ENCODE measurements at places on chromosomes 5 and 9. TPM values are rescaled to one million over a fixed set of nuclear protein-coding genes. Genes with fewer than 3 reads are reported as not detected.

DNA sequence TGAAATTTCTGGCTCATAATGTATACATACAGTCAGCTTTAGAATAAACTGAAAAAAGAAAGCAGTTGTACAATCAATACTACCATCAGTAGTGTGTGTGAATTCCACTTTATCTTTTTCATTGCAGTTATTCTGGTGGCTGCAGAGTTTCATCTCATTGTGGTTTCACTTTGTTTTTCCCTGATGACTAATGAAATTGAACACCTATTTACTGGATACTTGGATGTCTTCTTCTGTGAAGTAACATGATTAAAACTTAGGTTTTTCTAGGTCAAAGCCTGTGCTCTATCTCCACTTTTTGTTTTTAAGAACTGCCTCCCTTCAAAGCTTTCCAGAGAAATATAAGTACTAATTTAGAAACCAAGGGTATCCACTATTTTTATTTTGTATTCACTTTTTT is 174.3 kb downstream of the TRPM3 start:
- no peak overlapping the region for H3K4me3 ChIP-seq
- no peaks in the 10 kb centered on the region for H3K27me3 ChIP-seq
- no peaks in the 10 kb centered on the region for H3K36me3 ChIP-seq
- DNase-seq = no peak

DNA sequence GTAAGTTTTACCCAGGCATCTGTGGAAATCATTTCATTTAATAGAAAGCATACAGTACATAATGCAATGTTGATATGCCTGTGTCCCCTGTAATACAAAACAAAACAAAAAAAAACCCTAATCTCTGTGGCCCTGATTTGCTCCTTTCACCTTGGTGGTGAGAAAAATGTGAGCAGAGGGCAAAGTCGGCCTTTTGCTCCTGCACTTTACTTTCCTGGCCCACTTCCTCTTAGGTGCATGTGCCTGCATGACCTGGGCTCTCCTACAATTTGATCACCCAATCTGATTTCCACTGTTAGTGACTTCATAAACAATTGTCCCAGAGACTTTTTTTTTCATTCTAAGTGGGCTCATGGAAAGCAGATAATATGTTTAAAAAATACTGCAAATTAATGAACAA is 424.3 kb downstream of the SEMA5A start:
- no peak overlapping the region for H3K4me3 ChIP-seq
- H3K36me3 ChIP-seq = no peaks in the 10 kb centered on the region

DNA sequence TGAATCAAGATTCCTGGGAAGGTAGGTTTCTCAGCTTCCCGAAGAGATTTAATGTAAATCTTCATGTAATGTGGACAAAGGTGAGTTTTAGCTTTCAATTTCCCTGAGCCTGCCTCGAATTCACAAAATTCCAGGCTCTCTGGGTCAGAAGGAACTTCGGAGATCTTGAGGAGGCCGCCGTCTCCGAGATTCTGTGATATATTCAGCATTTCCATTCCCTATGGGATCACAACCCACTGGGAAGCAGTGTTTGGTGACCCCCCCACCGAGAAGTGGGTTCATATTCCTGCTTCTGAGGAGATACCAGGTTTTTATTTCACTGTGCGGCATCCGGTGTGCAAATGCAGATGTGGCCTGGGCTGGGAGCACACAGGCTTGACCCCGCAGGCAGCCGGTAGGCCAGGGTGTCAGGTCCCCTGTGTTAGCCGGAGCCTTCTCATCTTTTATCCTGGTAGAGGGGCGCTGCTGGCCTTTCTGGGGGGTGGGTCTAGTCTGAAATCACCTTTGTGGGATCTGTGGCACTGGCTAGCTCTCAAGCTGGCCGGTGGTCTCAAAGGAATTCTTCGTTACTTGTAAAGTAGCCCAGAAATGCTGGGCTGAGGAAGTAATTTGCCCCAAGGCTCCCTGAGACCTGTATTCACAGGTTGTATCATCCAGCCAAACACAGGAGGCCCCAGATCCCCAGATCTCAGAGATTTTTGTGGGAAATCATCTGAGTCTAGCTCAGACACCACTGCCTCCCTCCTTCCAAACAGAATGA is 1.4 kb downstream of the PLEKHG4B start:
- H3K27ac ChIP-seq = no peak overlapping the region
- no peak overlapping the region for H3K4me3 ChIP-seq
- no peaks in the 10 kb centered on the region for H3K4me1 ChIP-seq
- no peak for DNase-seq

The MEGF10 gene
- 0.21 TPM for total RNA-seq

DNA sequence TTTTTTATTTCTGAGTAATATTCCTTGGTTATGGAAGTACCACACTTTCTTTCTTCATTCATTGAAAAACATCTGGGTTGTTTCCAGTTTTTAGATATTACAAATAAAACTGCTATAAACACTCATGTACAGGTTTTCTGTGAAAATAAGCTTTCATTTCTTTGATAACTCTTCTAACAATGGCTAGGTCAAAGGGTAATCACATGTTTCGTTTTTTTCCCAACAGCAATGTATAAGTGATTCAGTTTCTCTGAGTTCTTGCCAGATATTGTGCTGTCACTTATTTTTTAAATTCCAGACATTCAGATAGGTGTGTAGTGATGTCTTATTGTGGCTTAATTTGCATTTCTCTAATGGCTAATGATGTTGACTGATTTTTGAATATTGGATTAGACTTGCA is 16.7 kb upstream of the TNPO1 start:
- no peak for DNase-seq
- no peak overlapping the region for H3K4me3 ChIP-seq
- no peaks in the 10 kb centered on the region for H3K4me1 ChIP-seq
- no peaks in the 10 kb centered on the region for H3K36me3 ChIP-seq
- no peaks in the 10 kb centered on the region for H3K27me3 ChIP-seq

DNA sequence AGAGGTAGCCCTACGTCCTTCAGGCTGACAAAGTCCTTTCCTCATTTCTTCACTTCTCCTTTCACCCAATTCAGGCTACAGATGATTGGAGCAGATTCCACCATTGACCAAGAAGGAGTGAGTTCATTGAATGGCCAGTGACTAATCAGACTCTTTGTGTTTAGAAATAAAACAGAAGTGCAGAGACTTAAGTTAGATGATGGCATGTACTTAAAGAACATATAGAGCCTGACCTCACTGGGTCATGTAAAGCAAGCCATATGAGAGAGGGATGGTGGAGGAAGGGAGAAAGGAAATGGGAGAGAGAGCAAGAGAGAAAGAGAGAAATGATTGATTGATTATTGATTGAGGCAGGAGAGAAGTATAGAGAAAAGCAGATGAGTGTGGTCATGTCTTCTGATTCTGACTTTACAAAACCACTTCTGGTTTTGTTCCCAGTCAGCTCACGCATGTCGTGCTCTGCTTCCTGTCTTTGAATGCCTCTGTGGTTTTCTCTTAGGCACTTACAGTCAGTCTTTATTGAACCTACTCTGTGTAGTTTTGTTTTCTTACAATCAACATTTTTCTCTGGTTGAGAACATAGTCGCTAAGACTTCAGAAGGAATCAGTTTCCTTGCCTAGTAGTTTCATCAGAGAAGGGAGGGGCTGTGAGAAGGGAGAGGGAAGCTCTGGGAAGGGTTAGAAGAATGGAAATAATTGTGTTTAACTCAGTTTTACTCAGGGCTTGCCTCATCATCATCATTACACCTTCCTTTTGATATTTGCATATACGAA is 149.2 kb upstream of the KLF9 start:
- peaks cover 23% of the 10 kb centered on the region for H3K4me1 ChIP-seq
- peak; percentile 25 for DNase-seq
- H3K27ac ChIP-seq = no peak overlapping the region
- no peak overlapping the region for H3K4me3 ChIP-seq
- H3K36me3 ChIP-seq = no peaks in the 10 kb centered on the region

The GCNT4 gene
- 2.8 TPM for total RNA-seq

The PCDHGA5 gene
- total RNA-seq = 9.3 TPM

- no peak overlapping the region for H3K27ac ChIP-seq
- H3K36me3 ChIP-seq = no peaks in the 10 kb centered on the region
- H3K27me3 ChIP-seq = no peaks in the 10 kb centered on the region
- H3K4me3 ChIP-seq = no peak overlapping the region
These were observed 30.1 kb upstream of the IL7R start for GRCh38 chr5:35826554-35826953.

DNA sequence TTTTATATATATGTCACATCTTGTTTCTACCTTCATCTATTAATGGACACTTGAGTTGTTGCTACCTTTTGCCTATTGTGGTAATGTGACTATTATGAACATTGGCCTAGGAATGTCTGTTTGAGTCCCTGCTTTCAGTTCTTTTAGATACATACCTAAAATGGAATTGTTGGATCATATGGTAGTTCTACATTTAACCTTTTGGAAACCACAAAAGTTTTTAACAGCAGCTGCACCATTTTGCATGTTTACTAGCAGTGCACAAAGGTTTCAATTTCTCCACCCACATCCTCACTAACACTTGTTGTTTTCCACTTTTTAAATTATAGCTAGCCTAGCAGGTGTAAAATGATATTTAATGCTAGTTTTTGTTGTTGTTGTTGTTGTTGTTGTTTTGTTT is 88.4 kb downstream of the GALNT10 start:
- no peak overlapping the region for H3K27ac ChIP-seq
- H3K36me3 ChIP-seq = no peaks in the 10 kb centered on the region
- H3K4me3 ChIP-seq = no peak overlapping the region
- H3K4me1 ChIP-seq = peaks cover 3% of the 10 kb centered on the region
- no peak for DNase-seq

DNA sequence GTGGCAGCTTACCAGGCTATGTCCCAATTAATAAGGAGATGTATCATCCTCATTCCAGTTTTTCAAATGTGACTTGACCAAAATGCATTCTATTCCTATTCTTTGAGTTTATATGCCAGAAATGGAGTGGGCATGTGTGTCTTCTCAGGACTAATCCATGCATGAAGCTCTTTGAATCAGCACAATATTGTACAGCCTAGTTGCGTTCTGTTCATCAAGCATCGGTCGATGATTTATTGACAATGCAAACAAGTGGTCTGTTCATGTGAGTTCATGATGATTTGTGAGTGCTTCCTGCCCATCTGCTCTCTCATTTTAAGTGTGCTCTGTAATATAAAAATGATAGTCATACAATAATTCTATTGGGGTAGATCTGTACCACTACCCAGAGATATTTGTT is 48.3 kb downstream of the PALM2AKAP2 start:
- H3K4me1 ChIP-seq = peaks cover 5% of the 10 kb centered on the region
- H3K36me3 ChIP-seq = no peaks in the 10 kb centered on the region
- no peak for DNase-seq
- H3K27me3 ChIP-seq = no peaks in the 10 kb centered on the region
- H3K4me3 ChIP-seq = no peak overlapping the region
- no peak overlapping the region for H3K27ac ChIP-seq

The KLF9 gene
- total RNA-seq = 34.8 TPM

DNA sequence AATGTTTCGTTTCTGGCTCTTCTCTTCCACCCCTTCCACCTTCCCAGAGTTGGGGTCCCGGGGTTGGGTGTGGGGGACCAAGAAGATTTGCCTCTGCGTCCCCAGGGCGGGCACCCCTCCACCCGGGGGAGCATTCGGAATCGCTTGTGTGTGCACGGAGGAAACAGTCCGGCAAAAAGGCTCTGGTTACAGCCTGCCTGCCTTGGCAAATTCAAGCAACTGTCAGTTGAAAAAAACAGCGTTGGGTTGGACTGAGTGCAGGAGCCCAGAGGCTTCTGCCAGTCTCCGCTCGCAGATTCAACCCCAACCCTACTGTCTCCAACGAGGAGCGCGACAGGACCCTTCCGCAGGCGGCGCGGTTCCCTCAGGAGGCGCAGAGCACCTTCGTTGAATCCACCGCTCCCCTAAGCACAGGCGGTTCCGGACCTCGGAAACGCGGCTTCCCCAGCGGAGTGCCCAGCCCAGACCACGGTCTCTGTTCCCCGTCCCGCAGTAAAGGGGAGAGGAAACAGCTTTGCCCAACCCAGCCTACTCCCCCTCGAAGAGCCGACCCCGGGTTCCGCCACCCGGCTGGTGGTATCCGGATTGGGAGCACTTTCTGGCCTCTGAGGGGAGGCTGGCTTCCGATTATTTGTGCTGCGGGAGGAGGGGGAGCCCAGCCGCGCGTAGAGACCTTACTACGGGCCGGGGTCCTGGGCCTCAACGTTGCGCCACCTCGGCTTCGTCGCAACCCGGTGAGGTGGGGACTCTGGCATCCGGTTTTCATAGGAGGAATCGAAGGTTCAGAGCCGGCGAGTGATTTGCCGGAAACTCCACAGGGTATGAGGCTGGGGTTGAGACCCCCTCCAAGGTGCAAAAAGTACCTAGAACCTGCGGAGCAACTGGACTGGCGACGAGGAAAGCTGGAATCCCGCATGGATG is 9.6 kb downstream of the LHX6 start:
- no peaks in the 10 kb centered on the region for H3K4me1 ChIP-seq
- no peaks in the 10 kb centered on the region for H3K27me3 ChIP-seq
- H3K36me3 ChIP-seq = no peaks in the 10 kb centered on the region
- DNase-seq = no peak
- no peak overlapping the region for H3K4me3 ChIP-seq
- no peak overlapping the region for H3K27ac ChIP-seq

DNA sequence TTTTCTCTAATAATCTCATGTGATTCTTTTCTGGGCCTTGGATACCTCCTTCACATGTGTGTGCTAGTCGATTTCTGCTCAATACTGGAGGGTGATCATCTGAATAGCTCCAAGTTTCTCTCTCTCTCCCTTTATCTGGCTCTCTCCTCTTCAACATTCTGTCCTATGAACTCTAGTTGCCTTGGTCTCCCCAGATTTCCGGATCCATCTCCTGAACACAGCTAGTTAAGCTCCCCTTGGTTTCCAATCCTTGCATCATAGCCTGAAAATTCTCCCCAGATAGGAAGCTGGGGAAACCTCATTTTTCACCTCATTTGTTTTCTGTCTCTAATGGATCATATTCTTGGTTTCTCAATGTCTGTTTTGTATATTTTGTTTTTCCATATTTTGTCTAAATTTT is 832.3 kb downstream of the MTRR start:
- no peaks in the 10 kb centered on the region for H3K27me3 ChIP-seq
- no peak overlapping the region for H3K27ac ChIP-seq
- no peak overlapping the region for H3K4me3 ChIP-seq
- H3K4me1 ChIP-seq = no peaks in the 10 kb centered on the region

- H3K27me3 ChIP-seq = no peaks in the 10 kb centered on the region
- no peak overlapping the region for H3K27ac ChIP-seq
- no peaks in the 10 kb centered on the region for H3K36me3 ChIP-seq
- no peaks in the 10 kb centered on the region for H3K4me1 ChIP-seq
- peak; percentile 46 for DNase-seq
- no peak overlapping the region for H3K4me3 ChIP-seq
These were observed 317.1 kb upstream of the CLINT1 start for GRCh38 chr5:158175934-158176481.

GRCh38 chr5:133467826-133468463 is 144.4 kb downstream of the FSTL4 start:
- H3K27ac ChIP-seq = no peak overlapping the region
- H3K27me3 ChIP-seq = no peaks in the 10 kb centered on the region
- H3K4me3 ChIP-seq = no peak overlapping the region
- no peaks in the 10 kb centered on the region for H3K4me1 ChIP-seq
- no peak for DNase-seq

GRCh38 chr5:139593716-139594319 is 32.7 kb downstream of the UBE2D2 start:
- no peaks in the 10 kb centered on the region for H3K4me1 ChIP-seq
- H3K36me3 ChIP-seq = no peaks in the 10 kb centered on the region
- no peak for DNase-seq
- H3K27me3 ChIP-seq = no peaks in the 10 kb centered on the region
- H3K27ac ChIP-seq = no peak overlapping the region
